Daoy (cell line): ENCODE measurements at places on chromosomes 16 and 17. TPM values are rescaled to one million over a fixed set of nuclear protein-coding genes. Genes with fewer than 3 reads are reported as not detected.
A peak's percentile ranks its signal among the peaks of the same experiment; 100 is the strongest.

- DNase-seq = peak; percentile 64
Observed at GRCh38 chr17:39174920-39175694, 9.1 kb upstream of the ARL5C start.

The SSTR5 gene
- not detected in 2 replicates for total RNA-seq

The HOXB1 gene
- total RNA-seq = not detected in 2 replicates

The NACA2 gene
- not detected in 2 replicates for total RNA-seq

DNA sequence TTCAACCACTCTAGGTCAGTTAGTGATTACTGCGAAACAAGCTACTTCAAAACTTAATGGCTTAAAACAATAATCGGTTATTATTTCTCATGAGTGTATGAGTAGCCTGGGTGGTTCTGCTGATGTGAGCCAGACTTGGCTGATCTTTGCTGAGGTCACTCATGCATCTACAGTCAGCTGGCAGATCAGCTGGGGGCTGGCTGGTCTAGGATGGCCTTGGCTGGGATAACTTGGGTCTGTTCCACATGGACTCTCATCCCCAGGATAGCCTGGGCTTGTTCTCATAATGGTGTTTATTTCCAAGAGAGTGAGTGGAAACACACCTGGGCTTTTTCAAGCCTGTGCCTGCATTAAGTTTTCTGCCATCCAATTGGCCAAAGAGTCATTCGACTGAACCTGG is 13.0 kb downstream of the CCDC182 start:
- no peak for DNase-seq

The SCARF1 gene
- 2.1 and 4.0 TPM in 2 replicates for total RNA-seq

- no peak for DNase-seq
Observed at GRCh38 chr17:34820248-34820801, 140.9 kb downstream of the CCT6B start.

DNA sequence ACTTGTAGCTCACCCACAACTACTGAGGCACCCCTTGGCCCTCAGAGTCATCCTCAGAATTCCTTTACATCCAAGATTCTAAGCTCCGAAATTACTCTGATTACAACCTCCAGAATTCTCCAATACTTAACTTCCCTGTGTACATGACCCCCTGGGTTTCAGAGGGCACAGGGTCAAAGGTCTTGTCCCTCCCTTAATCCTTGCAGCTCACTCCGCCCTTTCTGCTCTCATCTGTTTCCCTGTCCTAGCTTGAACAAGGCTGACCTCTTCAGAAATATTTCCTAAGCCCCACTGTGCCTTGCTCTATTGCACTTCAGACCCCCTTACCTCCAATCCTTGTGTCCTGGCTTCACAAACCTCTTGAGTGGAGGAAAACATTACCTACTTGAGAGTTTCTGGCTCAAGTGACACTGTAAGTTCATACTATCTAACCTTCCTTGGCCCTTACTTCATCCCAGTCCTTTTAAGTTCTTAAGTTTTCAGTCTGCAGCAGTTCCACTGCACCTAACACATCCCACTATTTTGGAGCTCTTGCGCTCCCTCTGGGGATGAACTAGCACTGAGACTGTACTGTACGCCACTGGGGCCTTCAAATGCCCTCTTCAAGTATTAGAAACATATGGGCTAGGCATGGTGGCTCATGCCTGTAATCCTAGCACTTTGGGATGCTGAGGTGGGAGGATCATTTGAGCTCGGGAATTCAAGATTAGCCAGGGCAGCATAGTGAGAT is 6.2 kb downstream of the N4BP1 start:
- DNase-seq = no peak

The NPIPB9 gene
- not detected in 2 replicates for total RNA-seq

DNA sequence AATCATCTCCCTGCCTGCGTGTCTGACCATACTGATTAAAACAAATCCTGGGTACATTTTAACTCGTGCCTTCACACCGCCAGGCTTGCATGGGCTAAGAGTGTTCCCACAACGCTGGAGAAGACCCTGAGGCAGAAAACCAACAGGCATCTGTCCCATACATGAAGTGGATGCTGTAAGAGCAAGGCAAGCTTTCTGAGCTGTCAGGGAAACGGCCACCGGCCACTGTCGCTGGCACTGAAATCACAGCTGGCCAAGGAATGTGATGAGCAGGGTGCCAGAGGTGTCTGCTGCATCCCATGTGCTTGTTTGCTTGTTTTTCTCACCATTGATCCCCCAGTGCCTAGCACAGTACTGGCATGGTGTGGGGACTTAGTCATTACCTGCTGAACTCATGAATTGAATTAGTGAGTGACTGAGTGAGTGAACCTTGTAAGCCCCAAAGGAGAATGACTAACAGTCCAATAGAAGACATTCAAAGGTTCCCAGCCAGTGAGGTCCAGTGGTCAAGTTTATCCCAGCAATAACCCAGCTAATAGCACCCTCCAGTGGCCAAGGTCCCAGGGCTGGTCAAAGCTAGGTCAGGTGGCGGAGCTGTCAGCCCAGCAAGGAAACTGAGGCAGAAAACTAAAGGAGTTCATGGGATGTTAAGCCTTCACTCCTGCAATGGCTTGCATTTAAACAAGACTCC is 92.7 kb upstream of the CDH5 start:
- no peak for DNase-seq

- no peak for DNase-seq
Observed at GRCh38 chr16:15529673-15530072, 95.3 kb downstream of the BMERB1 start.

DNA sequence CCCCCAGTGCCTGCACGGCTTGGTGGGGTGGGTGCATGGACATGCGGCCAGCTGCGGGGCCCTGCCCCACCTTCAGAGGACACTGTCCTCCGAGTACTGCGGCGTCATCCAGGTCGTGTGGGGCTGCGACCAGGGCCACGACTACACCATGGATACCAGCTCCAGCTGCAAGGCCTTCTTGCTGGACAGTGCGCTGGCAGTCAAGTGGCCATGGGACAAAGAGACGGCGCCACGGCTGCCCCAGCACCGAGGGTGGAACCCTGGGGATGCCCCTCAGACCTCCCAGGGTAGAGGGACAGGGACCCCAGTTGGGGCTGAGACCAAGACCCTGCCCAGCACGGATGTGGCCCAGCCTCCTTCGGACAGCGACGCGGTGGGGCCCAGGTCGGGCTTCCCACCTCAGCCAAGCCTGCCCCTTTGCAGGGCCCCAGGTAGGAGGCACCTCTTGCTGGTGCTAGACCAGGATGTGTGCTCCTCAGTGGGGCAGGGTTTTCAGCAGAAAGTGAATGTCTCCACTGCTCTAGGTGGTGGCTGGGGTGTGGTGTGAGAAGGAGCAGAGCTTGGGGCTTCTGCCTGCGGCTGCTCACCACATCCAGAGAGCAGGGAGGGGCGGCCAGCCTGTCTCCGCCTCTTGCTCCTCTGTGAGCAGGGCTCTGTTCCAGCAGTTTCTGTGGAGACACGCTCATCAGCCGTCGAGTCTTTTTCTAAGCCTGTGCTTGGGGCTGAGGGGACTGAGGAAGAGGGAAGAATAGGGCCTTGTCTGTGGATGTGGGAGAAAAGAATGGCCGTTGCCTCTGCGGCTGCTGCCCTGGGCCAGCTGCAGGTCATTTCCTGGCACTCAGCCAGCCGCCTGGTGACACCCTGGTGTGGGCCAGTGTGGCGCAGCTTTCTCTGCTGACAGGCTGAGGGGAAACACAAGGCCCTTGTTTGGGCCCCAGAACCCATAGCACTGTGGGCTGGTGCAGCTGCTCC is 2.2 kb downstream of the ZNF276 start:
- no peak for DNase-seq

The SLC47A1 gene
- not detected in 2 replicates for total RNA-seq

DNA sequence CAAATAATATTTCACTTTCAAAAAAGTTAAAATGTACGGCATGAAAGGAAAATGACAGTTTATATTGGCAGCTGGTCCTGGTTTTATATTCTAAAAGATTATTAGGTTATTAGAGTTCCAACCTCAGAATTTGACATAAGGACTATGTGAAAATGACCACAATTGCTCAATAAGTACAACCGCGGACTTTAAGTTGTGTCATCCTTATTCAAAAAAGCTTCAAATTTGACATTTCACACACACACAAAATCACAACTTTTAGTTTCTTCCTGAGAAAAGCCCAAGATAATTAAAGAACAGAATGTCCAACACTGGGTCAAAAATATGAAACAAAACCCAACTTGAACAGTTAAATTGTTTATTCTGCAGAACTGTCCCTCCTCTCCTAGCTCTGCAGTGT is 133.2 kb upstream of the AXIN2 start:
- DNase-seq = no peak

GRCh38 chr16:64498363-64498762 is 623.5 kb downstream of the CDH11 start:
- no peak for DNase-seq

The CALCOCO2 gene
- total RNA-seq = 11.0 and 20.9 TPM in 2 replicates

The TMEM98 gene
- 57.9 and 67.3 TPM in 2 replicates for total RNA-seq

GRCh38 chr17:80708480-80708879 is 163.8 kb downstream of the RPTOR start:
- DNase-seq = no peak

The EPOP gene
- total RNA-seq = 7.0 and 8.2 TPM in 2 replicates
